ENCODE measurements at places on chromosomes 5 and 9. TPM values are rescaled to one million over a fixed set of nuclear protein-coding genes. Genes with fewer than 3 reads are reported as not detected.

DNA sequence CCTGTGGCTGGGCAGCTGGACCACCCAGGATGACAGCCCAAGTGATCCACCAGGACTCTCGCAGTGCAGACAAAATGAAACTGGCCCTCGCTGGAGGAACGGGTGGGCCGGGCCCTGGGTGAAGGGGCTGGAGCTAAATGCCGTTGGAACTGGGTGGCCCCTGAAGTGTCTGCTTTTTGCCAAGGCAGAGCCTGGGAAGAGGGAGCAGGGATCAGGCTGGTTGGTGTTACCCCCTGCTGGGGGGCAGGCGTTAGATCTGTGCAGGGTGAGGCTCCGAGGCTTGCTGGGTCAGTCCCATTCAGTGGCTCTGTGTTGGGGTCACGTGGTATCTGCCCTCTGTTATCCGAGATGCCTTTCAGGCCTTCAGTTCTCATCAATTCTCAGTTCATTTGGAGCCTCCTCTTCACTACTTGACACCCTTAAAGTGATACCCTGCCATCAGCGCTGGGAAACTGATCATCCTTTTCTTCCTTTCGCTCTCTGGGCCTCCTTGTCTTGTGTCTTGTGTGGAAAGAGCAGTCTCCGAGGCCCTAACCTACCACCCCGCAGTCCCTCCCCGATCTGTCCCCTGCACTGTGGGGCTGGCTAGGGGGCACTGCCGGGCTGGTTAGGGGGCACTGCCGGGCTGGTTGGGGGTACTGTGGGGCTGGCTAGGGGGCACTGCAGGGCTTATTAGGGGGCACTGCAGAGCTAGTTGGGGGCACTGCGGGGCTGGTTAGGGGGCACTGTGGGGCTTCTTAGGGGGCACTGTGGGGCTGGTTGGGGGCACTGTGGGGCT is 37.3 kb downstream of the COL5A1 start:
- H3K27ac ChIP-seq = no peak overlapping the region
- no peak for DNase-seq
- peaks cover 3% of the 10 kb centered on the region for H3K27me3 ChIP-seq
- H3K36me3 ChIP-seq = peaks cover 2% of the 10 kb centered on the region
- H3K4me3 ChIP-seq = no peak overlapping the region

- H3K4me1 ChIP-seq = peaks cover 13% of the 10 kb centered on the region
- no peaks in the 10 kb centered on the region for H3K36me3 ChIP-seq
- no peak overlapping the region for H3K4me3 ChIP-seq
- no peak for DNase-seq
- H3K27ac ChIP-seq = no peak overlapping the region
Observed at GRCh38 chr9:91567642-91568274, 144.1 kb upstream of the NFIL3 start.

GRCh38 chr5:175443514-175444059 is 395 bp downstream of the DRD1 start:
- no peaks in the 10 kb centered on the region for H3K36me3 ChIP-seq
- H3K4me1 ChIP-seq = no peaks in the 10 kb centered on the region
- no peak overlapping the region for H3K27ac ChIP-seq
- H3K27me3 ChIP-seq = peaks cover 74% of the 10 kb centered on the region
- DNase-seq = no peak

The SHOC1 gene
- not detected for total RNA-seq

- peaks cover 1% of the 10 kb centered on the region for H3K4me1 ChIP-seq
- H3K36me3 ChIP-seq = peaks cover 7% of the 10 kb centered on the region
- H3K27me3 ChIP-seq = no peaks in the 10 kb centered on the region
Observed at GRCh38 chr5:91052977-91053740, 330.0 kb downstream of the ARRDC3 start.

The KLHL3 gene
- total RNA-seq = 32.1 TPM

DNA sequence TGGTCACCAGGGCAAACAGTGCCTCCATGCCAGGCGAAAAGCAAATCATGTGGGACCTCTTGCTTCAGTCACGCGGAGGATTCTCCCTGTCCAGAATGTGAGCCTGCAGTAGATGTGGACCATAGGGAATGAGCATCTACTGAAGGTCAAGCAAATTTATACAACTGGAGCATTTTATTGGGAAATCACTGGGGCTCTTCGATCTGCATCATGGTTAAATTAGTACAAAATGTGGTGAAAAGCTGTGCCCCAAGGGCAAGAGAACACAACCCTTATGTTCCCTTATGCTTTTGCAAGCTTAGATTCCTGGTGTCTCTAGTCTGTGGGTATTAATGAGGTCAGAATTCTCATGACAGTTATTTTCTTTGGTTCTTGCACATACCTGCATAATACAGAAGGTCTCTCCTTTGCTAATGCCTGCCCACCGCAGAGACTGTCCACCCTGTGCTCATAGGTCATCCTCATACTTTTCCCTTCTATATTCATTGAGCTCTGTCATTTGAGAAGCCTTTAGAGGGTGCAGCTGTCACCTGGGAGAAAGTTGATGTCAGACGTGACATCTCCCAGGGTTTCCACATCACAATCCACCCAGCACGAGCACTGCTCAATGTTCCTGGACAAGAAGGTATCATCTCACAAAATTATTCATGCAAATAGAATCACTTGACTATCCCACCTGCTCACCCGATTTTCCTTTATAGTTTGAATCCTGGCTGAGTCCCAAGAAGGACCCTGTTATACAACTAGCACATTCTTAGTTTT is 111.7 kb downstream of the NXNL2 start:
- no peaks in the 10 kb centered on the region for H3K4me1 ChIP-seq
- H3K27ac ChIP-seq = no peak overlapping the region
- H3K4me3 ChIP-seq = no peak overlapping the region
- no peaks in the 10 kb centered on the region for H3K36me3 ChIP-seq
- H3K27me3 ChIP-seq = peaks cover 6% of the 10 kb centered on the region

The ARHGEF37 gene
- 2.4 TPM for total RNA-seq

The TUSC1 gene
- 0.53 TPM for total RNA-seq

- no peak overlapping the region for H3K27ac ChIP-seq
- no peaks in the 10 kb centered on the region for H3K36me3 ChIP-seq
- H3K4me3 ChIP-seq = no peak overlapping the region
Observed at GRCh38 chr9:6566409-6567139, 79.0 kb downstream of the GLDC start.

- no peak overlapping the region for H3K4me3 ChIP-seq
- DNase-seq = no peak
- no peaks in the 10 kb centered on the region for H3K36me3 ChIP-seq
- H3K27ac ChIP-seq = no peak overlapping the region
Observed at GRCh38 chr9:126589349-126589748, 24.4 kb upstream of the LMX1B start.

The TAS2R1 gene
- total RNA-seq = 0.22 TPM

The SGCD gene
- 5.9 TPM for total RNA-seq

- H3K27ac ChIP-seq = peak overlapping the region; percentile 74
- no peaks in the 10 kb centered on the region for H3K27me3 ChIP-seq
- H3K4me1 ChIP-seq = peaks cover 10% of the 10 kb centered on the region
- H3K4me3 ChIP-seq = peak overlapping the region; percentile 6
- DNase-seq = peak; percentile 13
Observed at GRCh38 chr9:118643118-118643517, 726.1 kb downstream of the BRINP1 start.

GRCh38 chr5:9431496-9432258 is 114.2 kb downstream of the SEMA5A start:
- H3K27ac ChIP-seq = no peak overlapping the region
- no peaks in the 10 kb centered on the region for H3K27me3 ChIP-seq

DNA sequence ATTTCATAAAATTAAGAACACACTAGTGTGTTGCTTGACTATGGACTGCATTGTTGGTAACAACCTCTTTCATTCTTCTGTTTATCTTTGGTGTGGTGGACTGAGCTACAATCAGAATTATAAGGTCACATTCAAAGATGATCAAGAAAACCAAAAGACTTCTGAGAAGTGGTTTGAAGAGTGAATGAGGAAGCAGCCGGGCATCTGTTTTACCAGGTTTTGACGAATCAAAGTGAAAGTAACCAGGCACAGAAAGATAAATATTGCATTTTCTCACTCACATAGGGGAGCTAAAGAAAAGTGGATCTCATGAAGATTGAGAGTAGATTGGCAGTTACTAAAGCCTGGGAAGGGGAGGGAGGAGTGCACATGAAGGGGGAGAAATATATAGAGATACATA is 589.1 kb downstream of the ZNF608 start:
- H3K27ac ChIP-seq = no peak overlapping the region
- H3K27me3 ChIP-seq = no peaks in the 10 kb centered on the region
- no peak overlapping the region for H3K4me3 ChIP-seq

The LCN1 gene
- total RNA-seq = not detected

- H3K27me3 ChIP-seq = no peaks in the 10 kb centered on the region
- no peak overlapping the region for H3K4me3 ChIP-seq
- no peaks in the 10 kb centered on the region for H3K36me3 ChIP-seq
Observed at GRCh38 chr5:42057254-42057690, 132.2 kb downstream of the FBXO4 start.
